Keratinocyte (primary cell): ENCODE measurements at places on chromosomes 3 and 15.

- H3K27ac ChIP-seq = no peak overlapping the region
- no peaks in the 10 kb centered on the region for H3K36me3 ChIP-seq
- no peaks in the 10 kb centered on the region for H3K27me3 ChIP-seq
- peaks cover 6% of the 10 kb centered on the region for H3K4me1 ChIP-seq
- H3K4me3 ChIP-seq = no peak overlapping the region
- DNase-seq = no peak
These were observed 114.6 kb upstream of the TSC22D2 start for GRCh38 chr3:150293401-150294001.

DNA sequence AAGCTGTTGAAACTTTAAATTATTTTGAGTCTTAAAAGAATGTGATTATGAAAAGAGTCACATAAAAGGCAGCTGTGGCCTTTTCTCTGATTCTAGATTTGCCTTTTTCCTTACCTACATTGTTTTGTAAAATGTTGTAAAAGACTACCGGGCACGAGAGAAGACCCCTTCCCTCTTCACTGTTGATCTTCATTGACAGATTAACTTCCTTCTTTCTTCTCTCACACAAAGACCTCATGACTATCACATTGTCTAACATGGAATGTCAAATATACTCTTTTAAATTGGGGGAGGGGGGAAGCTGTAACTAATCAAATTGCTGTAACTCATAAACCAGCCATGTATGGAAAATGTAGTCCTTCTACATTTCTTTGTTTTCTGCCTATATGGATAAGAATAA is 68.3 kb downstream of the OCA2 start:
- H3K27me3 ChIP-seq = no peaks in the 10 kb centered on the region
- H3K4me3 ChIP-seq = no peak overlapping the region
- no peaks in the 10 kb centered on the region for H3K4me1 ChIP-seq
- H3K36me3 ChIP-seq = no peaks in the 10 kb centered on the region

DNA sequence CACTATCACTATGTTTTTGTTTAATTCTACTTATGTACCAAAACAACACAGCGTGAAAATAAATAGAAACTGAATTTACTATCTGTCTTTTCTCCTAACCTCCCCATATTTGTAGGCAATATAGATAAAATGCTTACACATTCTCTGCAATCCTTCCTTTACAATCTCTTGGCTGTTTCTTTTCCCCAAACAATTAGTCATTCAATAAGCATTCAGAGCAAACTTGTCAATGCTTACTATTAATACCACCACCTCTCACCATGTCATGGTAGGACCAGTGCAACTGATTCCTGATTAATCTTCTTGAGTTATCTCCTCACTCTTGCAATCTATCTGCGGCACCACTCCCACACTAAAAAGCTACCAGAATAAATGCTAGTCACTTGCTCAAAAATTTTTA is 74.0 kb upstream of the TTBK2 start:
- H3K4me1 ChIP-seq = peaks cover 5% of the 10 kb centered on the region
- no peak overlapping the region for H3K4me3 ChIP-seq
- peaks cover 8% of the 10 kb centered on the region for H3K36me3 ChIP-seq

- no peak overlapping the region for H3K27ac ChIP-seq
- H3K27me3 ChIP-seq = no peaks in the 10 kb centered on the region
- H3K4me3 ChIP-seq = no peak overlapping the region
- no peak for DNase-seq
These were observed 572.7 kb downstream of the NLGN1 start for GRCh38 chr3:173970281-173970680.

DNA sequence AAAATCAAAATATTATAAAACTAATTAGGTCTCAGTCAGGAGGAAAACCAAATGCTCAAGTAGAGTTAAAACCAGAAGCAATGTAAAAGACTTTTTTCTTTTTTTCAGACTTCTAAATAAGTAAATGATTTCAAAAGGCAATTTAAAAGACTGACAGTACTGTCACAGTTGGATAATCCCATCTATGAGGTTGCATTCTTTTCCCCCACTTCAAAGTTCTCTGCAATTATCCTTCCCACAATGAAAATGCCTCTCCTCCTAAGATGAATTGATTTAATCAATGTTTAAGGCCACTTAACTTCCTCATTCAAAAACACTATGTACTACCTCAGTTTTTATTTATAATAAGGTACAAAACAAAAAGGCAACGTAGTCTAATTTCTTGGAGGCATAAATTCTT is 8.1 kb downstream of the MRPL3 start:
- H3K27ac ChIP-seq = no peak overlapping the region
- no peaks in the 10 kb centered on the region for H3K4me1 ChIP-seq
- H3K36me3 ChIP-seq = peaks cover 25% of the 10 kb centered on the region
- DNase-seq = no peak
- no peak overlapping the region for H3K4me3 ChIP-seq

DNA sequence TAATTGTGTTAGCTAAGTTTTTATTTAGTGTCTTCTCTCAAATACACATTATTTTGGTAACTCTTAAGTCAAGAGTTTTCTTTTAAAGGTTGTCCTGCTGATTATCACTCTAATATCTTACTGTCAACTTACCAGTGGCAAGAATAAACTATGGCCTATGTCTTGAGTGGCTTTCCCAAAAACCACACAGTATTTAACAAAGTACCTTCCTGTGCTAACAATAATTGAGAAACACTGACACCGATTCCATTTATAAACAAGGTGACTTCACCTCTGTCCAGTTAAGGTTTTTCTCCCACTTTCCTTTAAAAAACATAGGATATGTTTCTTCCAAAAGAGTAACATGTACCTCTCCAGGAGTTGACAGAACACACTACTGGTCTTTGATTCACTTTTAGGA is 234.3 kb upstream of the CD96 start:
- DNase-seq = no peak
- H3K4me1 ChIP-seq = no peaks in the 10 kb centered on the region
- no peaks in the 10 kb centered on the region for H3K36me3 ChIP-seq
- no peak overlapping the region for H3K27ac ChIP-seq
- no peak overlapping the region for H3K4me3 ChIP-seq
- H3K27me3 ChIP-seq = no peaks in the 10 kb centered on the region

DNA sequence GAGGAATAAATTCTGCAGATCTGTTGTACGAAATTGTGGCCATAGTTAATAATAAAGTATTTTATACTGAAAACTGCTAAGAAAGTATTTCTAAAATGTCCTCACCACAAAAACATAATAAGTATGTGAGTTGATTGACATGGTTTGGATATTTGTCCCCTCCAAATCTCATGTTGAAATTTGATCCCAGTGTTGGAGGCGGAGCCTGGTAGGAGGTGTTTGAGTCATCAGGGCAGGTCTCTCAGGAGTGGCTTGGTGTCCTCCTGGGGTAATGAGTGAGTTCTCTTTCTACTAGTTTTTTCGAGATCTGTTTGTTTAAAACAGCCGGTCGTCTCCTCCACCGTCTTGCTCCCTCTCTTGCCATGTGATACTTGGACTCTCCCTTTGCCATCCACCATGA is 424.1 kb upstream of the KCNMB2 start:
- H3K27ac ChIP-seq = no peak overlapping the region
- H3K27me3 ChIP-seq = no peaks in the 10 kb centered on the region

- no peaks in the 10 kb centered on the region for H3K27me3 ChIP-seq
- no peaks in the 10 kb centered on the region for H3K4me1 ChIP-seq
- no peak overlapping the region for H3K27ac ChIP-seq
- no peak overlapping the region for H3K4me3 ChIP-seq
- DNase-seq = no peak
These were observed 297.1 kb upstream of the MME start for GRCh38 chr3:154783061-154783460.

DNA sequence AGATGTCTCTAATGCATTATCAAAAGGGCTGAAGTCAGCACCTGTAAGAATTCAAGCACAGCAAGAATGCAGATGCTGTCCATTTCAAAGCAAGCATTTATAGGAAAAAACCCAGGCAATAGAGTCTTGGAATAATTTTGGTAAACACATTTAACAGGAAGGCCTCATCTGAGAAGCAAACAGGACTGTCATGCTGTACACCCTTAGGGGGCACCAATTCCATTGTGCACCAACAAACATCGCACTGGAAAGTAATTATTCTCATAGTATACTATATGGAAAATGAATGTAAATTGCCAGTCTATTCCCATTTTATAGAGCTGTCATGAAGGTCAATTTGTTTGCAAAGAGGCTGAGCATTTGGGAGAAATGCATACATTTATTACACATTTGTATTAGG is 247.3 kb upstream of the SUCLG2 start:
- no peak overlapping the region for H3K27ac ChIP-seq
- DNase-seq = no peak
- no peaks in the 10 kb centered on the region for H3K36me3 ChIP-seq
- H3K4me3 ChIP-seq = no peak overlapping the region
- no peaks in the 10 kb centered on the region for H3K4me1 ChIP-seq
- H3K27me3 ChIP-seq = no peaks in the 10 kb centered on the region

GRCh38 chr15:63197626-63198025 is 8.2 kb downstream of the RAB8B start:
- H3K27ac ChIP-seq = no peak overlapping the region
- H3K4me1 ChIP-seq = peaks cover 3% of the 10 kb centered on the region
- no peak for DNase-seq
- no peaks in the 10 kb centered on the region for H3K36me3 ChIP-seq
- no peak overlapping the region for H3K4me3 ChIP-seq

GRCh38 chr15:85792102-85792731 is 2.5 kb downstream of the KLHL25 start:
- H3K27me3 ChIP-seq = no peaks in the 10 kb centered on the region
- no peaks in the 10 kb centered on the region for H3K36me3 ChIP-seq
- H3K27ac ChIP-seq = no peak overlapping the region
- no peak for DNase-seq
- H3K4me3 ChIP-seq = no peak overlapping the region
- H3K4me1 ChIP-seq = peaks cover 24% of the 10 kb centered on the region

GRCh38 chr15:62818691-62819090 is 223.9 kb upstream of the TPM1 start:
- H3K27ac ChIP-seq = no peak overlapping the region
- no peak for DNase-seq
- H3K4me3 ChIP-seq = no peak overlapping the region
- peaks cover 4% of the 10 kb centered on the region for H3K4me1 ChIP-seq

- no peaks in the 10 kb centered on the region for H3K27me3 ChIP-seq
- H3K4me1 ChIP-seq = peaks cover 10% of the 10 kb centered on the region
- H3K4me3 ChIP-seq = no peak overlapping the region
- no peaks in the 10 kb centered on the region for H3K36me3 ChIP-seq
- no peak for DNase-seq
- no peak overlapping the region for H3K27ac ChIP-seq
These were observed 71.5 kb downstream of the SEMA5B start for GRCh38 chr3:122955916-122956692.

- H3K4me3 ChIP-seq = no peak overlapping the region
- no peaks in the 10 kb centered on the region for H3K27me3 ChIP-seq
- peaks cover 18% of the 10 kb centered on the region for H3K4me1 ChIP-seq
- DNase-seq = no peak
- H3K27ac ChIP-seq = no peak overlapping the region
These were observed 243.8 kb upstream of the CHRM5 start for GRCh38 chr15:33724321-33725036.

GRCh38 chr15:78182336-78182700 is 33.2 kb downstream of the IDH3A start:
- no peak overlapping the region for H3K4me3 ChIP-seq
- no peaks in the 10 kb centered on the region for H3K36me3 ChIP-seq
- peaks cover 4% of the 10 kb centered on the region for H3K27me3 ChIP-seq

DNA sequence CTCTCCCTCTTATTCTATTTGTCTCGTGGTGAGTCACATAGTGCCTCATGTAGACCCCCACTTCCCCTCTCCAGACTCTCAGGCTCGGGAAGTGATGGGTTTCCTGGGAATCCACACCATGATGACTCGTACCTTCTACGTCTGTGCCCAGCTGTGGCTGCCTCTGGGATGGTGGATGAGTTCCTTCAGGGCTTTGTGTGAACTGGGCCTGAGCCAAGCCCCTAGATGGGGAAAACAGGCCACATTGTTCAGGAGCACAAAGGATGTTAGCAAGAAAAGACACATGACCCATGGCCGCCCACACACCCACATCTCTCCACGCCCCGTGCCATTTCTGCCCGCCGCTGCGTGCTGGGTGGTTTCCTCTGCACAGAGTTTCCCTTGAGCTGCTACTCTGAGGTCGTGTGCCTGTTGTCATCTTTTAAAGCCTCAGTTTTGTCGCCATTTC is 10.5 kb downstream of the ISG20 start:
- H3K36me3 ChIP-seq = no peaks in the 10 kb centered on the region
- H3K4me3 ChIP-seq = no peak overlapping the region
- H3K27ac ChIP-seq = peak overlapping the region; percentile 77
- DNase-seq = peak; percentile 91
- H3K27me3 ChIP-seq = no peaks in the 10 kb centered on the region

GRCh38 chr15:57152666-57153539 is 223.4 kb upstream of the CGNL1 start:
- DNase-seq = no peak

- DNase-seq = peak; percentile 71
- H3K36me3 ChIP-seq = no peaks in the 10 kb centered on the region
- peaks cover 49% of the 10 kb centered on the region for H3K4me1 ChIP-seq
- H3K4me3 ChIP-seq = peak overlapping the region; percentile 43
These were observed 98.4 kb downstream of the NAALADL2 start for GRCh38 chr3:174957551-174958001.

DNA sequence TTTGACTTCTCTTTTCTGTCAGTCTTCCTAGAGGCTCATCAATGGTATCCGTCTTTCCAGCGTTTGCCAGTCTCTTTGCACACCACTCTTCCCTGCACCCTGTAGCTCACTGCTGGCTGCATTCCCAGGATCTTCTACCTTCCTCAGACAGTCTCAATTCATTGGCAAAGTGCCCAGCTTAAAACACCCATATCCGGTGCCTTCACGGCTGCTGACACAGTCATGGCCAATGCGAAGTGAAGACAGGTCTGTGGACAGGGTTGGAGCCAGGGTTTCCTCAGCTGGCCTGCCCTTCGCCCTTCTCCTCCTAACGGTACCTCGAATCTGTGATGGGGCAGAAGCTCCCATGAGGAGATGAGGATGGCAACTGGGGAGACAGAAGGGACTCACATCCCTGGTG is 36.1 kb downstream of the PTH1R start:
- no peaks in the 10 kb centered on the region for H3K27me3 ChIP-seq
- no peak overlapping the region for H3K4me3 ChIP-seq
- DNase-seq = peak; percentile 58

- no peak for DNase-seq
- no peak overlapping the region for H3K4me3 ChIP-seq
- H3K27ac ChIP-seq = no peak overlapping the region
- H3K27me3 ChIP-seq = no peaks in the 10 kb centered on the region
These were observed 89.0 kb downstream of the IL20RB start for GRCh38 chr3:137046747-137047146.
